Activated naive CD8-positive, alpha-beta T cell treated with anti-CD3 and anti-CD28 coated beads for 36 hours (primary cell): ENCODE measurements at places on chromosomes 4 and X.

DNA sequence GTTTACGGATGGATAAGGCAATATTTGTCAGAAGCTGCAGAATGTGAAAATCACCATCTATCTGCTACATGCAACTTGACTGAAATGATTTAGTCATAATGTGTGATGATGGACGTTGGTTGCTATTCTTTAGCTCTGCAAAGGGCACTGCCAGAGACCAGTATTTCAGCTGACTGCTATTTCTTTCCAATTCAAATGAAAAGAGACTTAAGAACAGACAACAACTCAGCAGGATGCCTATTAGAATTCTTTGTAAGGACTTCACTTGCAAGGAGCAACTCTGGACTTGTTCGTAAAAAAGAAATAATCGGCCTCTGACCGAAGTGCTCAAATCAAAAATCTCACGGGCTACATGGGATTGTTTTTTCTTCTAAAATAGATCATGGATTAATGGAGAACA is 262.7 kb downstream of the DHX15 start:
- no peak for DNase-seq

DNA sequence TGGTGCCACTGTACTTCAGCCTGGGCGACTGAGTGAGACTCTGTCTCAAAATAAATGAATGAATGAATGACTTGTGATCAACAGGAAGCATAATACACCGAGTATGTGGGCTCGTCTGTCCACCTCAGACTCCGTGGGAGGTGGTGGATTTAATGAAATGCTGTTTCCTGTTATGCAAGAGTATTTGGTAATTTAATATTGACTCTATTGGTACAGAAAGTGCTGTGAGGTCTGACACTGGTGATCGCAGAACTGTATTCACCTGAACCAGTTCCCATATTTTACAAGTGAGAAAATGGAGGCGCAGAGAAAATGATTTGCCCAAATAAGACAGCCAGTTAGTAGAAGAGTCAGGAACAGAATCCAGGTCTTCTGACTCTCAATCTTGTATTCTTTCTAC is 423.3 kb downstream of the RAPGEF2 start:
- no peak for DNase-seq

GRCh38 chr4:67580577-67580976 is 22.1 kb downstream of the STAP1 start:
- peak; percentile 12 for DNase-seq

DNA sequence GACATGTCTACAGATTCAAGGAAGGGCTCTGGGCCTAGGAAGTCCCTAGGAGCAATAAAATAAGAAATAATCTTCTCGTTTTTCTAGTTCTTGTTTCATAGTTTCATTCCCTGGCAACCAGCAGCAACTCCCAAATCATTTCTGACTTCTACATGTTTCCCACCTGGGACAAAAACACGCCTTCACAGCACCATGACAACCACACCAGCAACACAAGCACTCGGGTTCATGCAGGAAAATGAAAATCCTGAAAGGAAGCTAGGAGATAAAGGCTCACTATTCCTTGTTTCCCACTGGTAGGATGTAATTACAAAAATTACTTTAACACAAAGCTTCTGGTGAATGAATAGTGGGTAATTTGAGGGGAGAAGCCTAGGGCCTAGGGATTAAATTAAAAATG is 158.9 kb downstream of the ADAMTS3 start:
- DNase-seq = no peak

GRCh38 chrX:145464650-145465049 is 217.3 kb downstream of the SPANXN1 start:
- DNase-seq = no peak

DNA sequence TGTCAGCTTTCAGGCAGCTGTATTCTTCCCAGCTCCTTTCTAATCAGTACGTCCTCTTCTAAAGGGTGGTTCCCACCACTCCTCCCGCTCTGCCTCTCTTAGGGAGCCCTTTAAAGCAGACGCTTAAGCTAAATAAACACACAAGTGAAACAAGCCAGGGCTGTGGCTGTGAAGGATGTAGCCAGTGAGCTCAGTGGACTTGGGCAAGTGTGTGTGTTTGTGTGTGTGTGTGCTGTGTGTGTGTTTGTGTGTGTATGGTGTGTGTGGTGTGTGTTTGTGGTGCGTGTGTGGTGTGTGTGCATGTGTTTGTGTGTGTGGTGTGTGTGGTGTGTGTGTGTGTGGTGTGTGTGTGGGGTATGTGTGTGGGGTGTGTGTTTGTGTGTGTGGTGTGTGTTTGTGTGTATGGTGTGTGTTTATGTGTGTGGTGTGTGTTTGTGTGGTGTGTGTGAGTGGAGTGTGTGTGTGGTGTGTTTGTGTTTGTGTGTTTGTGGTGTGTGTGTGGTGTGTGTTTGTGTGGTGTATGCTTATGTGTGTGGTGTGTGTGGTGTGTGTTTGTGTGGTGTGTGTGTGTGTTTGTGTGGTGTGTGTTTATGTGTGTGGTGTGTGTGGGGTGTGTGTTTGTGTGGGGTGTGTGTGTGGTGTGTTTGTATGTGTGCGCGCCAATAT is 283.3 kb downstream of the PTTG2 start:
- DNase-seq = no peak

DNA sequence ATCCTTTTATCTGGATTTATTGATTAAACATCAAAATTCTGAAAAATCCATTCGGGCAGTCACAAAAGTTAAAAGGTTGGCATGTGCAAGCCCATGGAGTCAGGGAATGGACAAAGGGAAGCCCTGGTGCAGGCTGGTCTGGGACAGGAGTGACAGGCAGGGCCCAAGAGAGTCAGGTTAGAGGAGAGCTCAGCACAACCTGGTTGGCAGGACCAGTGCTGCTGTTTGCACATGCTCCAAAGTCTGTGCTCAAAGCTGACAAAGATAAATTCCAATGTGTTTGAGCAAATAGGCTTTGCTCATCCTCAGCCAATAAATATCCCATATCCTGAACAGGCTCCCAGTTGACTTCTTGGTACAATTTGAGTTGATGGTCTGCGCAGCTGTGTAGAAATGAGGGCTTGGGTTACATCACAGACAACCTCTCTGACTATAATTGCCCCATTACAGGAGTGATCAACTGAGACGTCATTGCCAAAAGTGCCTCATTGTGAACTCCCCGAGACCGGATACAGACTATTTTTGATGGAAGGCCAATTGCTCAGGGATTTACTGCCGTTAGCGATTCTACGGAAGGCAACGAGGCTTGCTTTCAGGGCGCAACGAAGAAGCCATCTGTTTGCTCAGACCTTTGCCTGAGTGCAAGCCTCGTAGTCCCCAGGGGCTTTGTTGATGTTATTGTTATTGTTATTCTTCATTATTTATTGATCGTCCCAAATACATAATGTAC is 1008.1 kb upstream of the TENM3 start:
- no peak for DNase-seq

- DNase-seq = no peak
These were observed 1898.4 kb downstream of the STIM2 start for GRCh38 chr4:28759064-28759463.

- DNase-seq = no peak
These were observed 231.5 kb upstream of the DIAPH2 start for GRCh38 chrX:96453139-96453538.

- peak; percentile 13 for DNase-seq
These were observed 94.7 kb downstream of the SEL1L3 start for GRCh38 chr4:25767877-25768725.

- DNase-seq = no peak
These were observed 14.2 kb downstream of the RGS12 start for GRCh38 chr4:3307060-3307459.

DNA sequence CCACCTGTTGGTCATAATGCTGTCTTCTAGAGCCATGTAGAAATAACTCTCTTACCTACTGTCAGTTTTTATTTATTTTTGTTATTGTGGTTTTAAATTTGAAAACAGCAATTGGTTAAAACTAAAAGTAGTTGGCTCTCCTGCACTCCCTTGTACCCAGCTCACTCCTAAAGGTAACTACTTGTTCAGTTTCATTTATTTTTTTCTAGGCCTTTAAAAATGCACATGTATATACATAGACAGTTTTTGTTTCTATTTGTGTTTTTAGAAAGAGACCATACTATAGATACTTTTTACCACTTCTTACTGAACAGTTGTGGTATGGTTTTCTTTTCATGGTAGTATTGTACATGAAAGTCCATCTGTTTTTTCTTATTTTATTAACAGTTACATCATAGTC is 16.8 kb downstream of the SMAD1 start:
- DNase-seq = no peak

GRCh38 chr4:6641164-6641970 is 882 bp downstream of the MRFAP1 start:
- peak; percentile 44 for DNase-seq

GRCh38 chr4:27934871-27935270 is 1074.2 kb downstream of the STIM2 start:
- DNase-seq = no peak

- DNase-seq = no peak
These were observed 86.3 kb downstream of the PDLIM5 start for GRCh38 chr4:94537921-94538628.

GRCh38 chrX:108049649-108050048 is 4.8 kb downstream of the VSIG1 start:
- DNase-seq = no peak

DNA sequence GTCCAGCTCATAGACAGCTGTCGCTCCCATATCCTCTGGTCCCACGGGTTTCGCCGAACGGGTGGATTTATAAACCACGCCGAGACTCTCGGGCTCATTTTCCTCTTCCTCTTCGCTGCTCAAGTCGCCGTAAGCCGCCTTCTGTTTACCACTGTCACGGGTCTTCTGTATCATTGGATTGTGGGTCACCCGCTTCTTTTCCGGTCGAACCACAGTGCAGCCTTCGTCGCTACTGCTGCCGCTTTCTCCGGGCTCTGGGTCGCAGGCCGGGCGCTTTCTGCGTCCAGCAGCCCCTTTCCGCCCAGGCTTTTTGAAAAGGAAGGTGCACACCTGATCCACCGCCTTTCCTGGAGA is 311 bp downstream of the RNF113A start:
- DNase-seq = no peak

- no peak for DNase-seq
These were observed 51.4 kb upstream of the HGFAC start for GRCh38 chr4:3390288-3390811.

DNA sequence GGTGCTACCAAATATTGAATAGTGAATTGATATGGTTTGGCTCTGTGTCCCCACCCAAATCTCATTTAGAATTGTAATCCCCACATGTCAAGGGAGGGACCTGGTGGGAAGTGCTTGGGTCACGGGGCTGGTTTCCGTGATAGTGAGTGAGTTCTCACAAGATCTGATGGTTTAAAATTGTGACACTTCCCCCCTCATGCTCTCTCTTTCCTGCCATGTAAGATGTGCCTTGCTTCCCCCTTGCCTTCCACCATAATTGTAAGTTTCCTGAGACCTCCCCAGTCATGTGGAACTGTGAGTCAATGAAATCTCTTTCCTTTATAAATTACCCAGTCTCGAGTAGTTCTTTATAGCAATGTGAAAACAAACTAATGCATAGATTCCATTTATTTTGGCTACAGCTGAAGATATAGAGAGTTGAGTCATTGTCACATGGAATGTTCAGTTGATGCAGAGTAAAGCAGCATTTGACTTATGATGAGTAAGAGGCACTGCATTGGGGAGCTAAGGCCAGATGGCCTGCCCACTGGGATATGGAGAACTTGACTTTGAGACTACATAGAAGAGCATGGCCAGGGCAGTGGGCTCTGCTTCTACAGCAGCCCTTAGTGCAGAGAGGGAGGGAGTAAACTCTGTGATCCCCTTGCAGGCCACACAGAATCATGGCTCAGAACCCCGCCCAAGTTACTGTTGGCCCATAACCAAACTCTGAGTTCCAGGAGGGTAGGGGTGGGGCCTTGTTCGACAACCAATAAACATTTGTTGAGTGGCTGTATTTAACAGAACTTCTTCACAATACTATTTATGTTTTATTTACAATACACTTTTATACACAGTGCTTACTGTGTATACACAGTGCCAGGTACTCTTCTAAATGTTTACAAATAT is 34.2 kb downstream of the RAI2 start:
- no peak for DNase-seq

DNA sequence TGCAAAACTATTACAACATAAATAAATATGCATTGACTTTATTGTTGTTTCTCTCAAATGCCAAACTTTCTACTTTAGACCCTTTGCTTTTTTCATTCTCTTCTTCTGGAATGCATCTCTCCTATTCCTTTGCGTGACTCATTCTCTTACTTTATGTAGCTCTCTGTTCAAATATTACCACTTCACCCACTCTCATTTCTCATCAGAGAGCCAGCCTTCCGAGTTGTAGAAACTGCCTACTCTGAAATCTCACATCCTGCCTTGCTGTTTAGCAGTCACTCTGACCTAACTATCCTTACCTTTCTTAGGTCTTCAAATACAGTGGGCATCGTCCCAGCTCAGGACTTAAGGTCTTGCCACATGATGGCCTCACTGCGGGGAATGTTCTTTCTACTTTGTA is 143.5 kb downstream of the GALNTL6 start:
- DNase-seq = no peak

- no peak for DNase-seq
These were observed 53.6 kb upstream of the PRPS1 start for GRCh38 chrX:107574711-107575110.

DNA sequence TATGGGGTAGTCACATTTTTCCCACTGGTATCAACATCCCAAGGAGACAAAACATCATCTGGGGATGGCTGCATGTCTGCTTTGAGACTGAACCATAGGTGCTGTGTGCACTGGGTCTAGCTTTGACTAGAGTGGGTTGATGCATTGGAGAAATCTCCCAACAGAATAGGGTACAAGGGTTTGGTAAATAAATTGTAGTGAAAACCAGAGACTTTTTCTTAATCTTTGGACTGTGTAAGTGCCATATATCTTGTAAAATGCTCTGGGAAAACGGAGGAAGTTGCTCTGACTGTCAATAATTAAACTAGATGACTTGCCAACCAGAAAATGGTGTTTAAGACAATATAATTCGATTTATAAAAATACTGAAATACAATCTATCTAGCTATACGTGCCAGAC is 1064.0 kb upstream of the SLIT2 start:
- no peak for DNase-seq

DNA sequence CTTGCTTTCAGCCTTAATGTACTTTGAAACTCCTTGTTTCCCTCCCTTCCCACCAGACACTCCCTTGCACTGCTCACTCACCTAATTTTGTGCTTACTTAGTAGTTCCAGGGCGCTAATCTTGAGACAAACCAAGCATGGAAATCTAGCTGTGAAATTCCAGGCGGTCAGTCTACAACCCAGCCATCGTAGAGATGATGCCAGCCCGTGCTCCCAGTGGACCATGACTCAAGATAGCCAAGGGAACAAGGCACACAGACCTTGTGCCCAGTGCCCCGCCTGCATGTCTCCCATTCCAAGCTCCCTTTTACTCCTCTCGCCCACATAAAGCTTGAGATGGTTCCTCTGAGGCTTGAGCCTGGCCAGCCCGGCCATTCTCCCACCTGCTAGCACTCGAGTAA is 11.1 kb downstream of the TREX2 start:
- DNase-seq = no peak

DNA sequence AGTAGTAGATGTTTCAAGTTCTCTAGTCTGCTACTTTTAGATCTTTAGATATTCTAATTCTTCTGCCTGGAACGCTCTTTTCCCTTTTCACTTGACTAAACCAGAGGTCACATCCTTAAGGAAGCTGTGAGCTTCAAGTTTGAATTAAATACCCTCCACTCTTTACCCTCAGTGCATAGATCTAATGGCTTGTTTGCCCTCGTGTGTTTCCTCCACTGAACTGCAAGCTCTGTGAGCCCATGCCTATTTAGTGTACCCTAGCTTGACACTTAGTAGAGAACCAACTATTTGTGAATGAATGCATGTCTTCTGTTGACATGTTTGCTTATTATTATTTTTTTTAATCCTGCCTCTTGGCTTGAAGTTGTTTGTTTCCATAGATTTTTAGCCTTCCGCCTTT is 138.3 kb downstream of the PDE5A start:
- no peak for DNase-seq
